Cerebellum (tissue), 4 donors: ENCODE measurements at places on chromosomes 16 and 17.
A peak's percentile ranks its signal among the peaks of the same experiment; 100 is the strongest.

- no peak for DNase-seq
Observed at GRCh38 chr16:48444574-48444973, 59.4 kb upstream of the SIAH1 start.

DNA sequence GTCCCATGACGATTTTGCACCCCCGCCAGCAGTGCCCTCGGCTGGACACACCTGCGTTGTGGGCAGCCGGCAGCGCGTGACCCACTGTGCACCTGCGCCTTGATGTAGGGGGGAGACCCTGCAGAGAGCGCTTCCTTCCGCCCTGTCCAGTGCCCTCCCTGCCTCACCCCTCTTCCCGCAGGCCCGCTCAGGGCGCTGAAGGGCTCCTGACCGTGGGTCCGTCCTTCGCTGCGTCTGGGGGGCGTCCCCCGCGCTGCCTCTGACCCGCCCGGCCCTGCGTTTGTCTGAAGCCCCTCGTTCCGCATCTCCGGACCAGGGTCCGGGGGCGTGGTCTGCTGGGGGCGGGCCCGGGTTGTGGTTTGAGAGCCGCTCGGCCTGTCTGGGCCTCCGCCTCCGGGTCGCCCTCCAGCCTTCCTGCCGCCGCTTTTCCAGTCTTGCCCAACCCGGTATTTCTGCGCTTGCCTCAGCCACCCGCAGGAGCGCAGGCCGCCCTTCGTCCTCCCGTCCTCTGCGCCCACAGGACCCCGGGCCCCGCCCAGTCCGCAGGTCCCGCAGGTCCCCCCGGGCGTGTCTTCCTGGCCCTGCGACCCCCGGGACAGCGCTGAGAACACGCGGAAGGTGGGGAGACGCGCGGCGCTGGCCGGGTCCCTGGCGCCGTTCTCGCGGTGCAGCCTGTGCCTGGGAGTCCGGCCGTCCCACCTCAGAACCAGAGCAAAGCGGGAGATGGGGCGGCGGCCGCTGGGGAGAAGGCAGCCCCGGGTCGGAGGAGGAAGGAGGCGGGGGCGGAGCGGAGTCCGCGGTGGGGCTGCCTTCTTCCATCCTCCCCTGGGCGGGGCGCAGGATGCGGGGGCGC, 4.0 kb upstream of the IL17C start:
- no peak for DNase-seq

DNA sequence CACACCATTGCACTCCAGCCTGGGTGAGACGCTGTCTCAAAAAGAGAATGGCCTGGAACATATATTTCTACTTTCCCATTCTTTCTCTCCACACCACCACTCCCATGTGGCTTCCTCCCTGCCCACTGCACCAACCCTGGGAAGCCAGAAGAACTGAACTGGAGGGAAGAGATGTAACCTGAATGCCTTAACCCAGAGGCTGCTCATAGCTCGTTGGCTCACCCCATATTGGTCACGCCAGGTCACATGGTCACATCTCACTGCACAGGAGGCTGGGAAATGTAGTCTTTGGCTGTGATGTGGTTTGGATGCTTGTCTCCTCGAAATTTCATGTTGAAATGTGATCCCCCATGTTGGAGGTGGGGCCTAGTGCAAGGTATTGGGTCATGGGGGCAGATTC, 5.9 kb upstream of the DNAH17 start:
- DNase-seq, result no peak

DNA sequence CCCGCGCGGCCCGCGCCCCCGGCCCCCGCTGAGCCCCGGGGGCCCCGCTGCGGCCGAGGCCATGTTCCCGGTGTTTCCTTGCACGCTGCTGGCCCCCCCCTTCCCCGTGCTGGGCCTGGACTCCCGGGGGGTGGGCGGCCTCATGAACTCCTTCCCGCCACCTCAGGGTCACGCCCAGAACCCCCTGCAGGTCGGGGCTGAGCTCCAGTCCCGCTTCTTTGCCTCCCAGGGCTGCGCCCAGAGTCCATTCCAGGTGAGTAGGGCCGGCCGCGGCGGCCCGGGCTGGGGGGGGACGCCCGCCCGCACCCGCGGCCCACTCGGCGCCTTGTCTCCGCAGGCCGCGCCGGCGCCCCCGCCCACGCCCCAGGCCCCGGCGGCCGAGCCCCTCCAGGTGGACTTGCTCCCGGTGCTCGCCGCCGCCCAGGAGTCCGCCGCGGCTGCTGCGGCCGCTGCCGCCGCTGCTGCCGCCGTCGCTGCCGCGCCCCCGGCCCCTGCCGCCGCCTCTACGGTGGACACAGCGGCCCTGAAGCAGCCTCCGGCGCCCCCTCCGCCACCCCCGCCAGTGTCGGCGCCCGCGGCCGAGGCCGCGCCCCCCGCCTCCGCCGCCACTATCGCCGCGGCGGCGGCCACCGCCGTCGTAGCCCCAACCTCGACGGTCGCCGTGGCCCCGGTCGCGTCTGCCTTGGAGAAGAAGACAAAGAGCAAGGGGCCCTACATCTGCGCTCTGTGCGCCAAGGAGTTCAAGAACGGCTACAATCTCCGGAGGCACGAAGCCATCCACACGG, 504 bp downstream of the MAZ start:
- no peak for DNase-seq

DNA sequence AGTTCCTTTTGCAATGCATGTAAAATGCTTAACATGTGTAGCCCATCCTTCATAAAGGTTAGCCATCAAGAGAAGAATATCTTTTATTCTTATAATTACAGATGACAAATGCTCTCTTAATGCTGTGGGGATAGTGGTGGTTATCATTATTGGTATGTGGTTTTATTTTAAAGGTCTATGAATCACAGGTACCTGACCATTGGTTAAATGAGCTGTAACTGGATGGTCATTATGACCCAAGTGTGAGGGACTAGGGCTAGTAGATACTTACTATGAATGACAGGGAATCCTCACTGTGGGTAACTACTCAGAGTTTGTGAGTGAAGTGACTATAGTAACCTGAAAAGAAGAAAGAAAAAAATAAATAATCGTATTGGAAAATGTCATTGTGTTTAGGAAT, 78.8 kb downstream of the CDRT15 start:
- no peak for DNase-seq

DNA sequence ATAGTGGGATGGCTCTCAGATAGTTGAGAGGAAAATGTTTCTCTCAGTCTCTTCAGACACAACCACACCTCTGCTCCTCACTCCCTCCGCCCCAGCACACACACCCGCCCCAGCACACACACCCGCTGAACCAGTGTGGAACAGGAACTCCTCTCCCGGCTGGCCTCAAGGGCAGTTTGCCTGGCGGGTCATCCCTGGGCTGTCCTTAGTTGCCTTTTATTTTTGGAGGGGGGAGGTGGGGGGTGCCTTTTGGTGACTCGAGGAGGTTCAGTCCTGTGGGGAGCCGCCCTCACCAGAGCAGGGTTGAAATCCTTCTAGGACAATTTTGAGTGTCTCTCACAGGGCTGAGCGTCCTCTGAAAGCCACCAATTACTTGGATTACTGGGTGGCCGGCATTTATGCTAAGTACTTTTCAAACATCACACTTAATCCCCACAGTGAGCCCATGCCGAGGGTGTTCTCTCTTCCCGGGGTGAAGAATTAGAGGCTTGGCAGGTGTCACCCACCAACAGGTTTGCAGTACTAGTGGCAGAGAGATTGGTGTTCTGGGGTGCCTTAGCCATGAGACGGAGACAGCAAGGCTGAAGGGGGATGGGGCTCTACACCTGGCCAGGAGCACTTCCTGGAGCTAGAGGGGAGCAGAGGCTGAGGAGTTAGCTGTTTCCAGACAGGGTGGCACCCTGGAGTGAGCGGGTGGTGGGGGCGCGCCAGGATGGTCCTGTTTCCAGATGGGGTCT, 2.8 kb downstream of the RASD1 start:
- no peak for DNase-seq

- no peak for DNase-seq
Observed at GRCh38 chr16:73711406-73712080, 585.1 kb upstream of the PSMD7 start.

GRCh38 chr17:2282297-2282873, 21.2 kb downstream of the SMG6 start:
- DNase-seq, result peak; percentile 45
